SHP77 treated with DMSO at 0.1 percent for 48 hours (cell line): ENCODE measurements at places on chromosomes 6 and 20.
A peak's percentile ranks its signal among the peaks of the same experiment; 100 is the strongest.

DNA sequence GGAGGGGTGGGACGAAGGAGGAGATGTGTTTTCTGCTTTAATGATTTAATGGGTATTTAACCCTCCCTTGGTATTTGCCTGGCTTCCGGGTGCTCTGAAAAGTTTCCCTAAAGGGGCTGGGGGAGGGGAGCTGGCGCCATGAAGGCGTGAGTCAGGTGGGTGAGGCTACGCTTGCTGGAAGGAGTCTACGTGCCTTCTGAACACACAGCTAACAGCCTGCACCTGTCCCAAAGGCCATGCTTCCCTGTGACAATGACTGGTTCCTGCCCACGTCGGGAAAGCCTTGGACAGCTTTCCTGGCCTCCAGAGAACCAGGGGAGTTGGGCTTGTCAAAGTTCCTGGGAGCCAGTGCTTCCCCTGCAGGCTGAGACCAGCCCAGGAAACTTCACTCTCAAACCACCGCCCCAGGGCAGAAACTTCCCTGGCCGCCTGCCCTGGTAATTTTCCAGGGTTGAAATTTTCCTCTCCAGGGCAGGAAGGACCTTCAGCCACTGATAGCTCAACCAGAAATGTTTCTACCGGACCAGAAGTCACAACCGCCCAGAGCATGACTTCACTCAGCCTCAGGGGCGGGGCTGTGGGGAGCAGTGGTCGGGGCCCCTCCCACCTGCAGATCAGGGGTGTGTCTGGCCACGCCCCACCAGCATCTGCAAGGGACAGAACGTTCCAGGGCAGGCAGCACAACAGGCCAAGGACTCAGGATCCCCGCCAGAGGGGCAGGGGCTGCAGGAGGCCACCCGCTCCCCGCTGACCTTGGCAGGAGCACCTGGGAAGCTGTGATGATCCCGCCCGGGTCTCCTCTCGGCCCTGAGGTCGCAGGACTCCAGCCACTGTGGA lies 18.6 kb upstream of the SLCO4A1 start:
- DNase-seq: peak; percentile 57

DNA sequence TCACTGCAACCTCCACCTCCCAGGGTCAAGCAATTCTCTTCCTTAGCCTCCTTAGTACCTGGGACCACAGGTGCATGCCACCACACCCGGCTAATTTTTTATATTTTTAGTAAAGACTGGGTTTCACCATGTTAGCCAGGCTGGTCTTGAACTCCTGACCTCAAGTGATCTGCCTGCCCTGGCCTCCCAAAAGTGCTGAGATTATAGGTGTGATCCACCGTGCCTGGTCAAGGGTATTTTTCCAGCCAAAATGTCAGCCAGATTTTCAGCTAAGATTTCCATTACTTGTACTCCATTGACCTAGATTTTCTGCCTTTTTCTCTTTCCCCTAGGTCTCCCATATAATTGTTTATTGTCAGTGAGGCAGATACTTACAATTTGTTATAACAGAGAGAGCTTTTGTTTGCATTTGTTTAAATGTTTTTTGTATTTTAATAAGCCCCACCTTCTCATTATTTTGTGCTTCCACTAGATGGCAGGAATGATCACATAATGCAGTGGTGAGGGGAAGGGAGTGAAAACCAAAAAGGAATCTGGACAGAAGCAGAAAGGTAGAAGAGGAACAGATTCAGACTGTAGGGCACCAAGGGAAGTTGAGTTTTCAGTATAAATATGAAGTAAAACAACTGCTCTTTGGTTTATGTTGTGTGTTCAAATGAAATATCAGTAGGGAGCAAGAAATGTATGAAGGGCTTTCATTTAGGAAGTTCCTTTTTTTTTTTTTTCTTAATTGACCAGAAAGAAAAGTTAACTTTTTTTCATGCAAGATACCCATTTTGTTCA lies 29.7 kb downstream of the RPF2 start:
- peak; percentile 26 for DNase-seq

- DNase-seq: no peak
Observed at GRCh38 chr6:62367601-62368000, 81.6 kb upstream of the KHDRBS2 start.

GRCh38 chr6:35238843-35239289 lies 20.7 kb upstream of the ZNF76 start:
- DNase-seq: no peak

DNA sequence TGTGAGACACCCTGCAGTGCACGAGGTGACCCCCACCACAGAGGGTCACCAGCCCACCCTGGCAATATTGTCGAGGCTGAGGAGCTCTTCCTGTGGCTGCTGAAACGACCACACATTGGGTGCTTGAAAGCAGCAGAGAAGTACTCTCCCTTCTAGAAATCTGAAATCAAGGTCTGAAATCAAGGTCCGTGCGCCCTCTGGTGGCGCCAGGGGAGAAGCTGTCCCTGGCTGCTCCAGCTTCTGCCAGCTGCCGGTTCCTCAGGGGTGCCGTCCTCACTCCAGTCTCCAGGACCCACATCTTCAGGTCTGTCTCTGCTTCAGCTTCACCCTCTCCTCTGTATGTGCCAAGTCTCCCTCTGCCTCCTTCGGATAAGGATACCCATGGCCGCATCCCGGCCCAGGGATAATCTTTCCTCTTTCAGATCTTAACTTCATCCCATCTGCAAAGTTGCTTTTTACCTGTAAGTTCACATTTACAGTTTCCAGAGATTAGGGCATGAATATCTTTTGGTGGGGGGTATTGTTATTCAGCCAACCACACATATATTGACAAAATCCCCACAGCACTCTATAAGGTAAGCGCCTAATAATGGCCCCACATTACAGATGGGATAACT lies 108.3 kb upstream of the PHACTR3 start:
- DNase-seq: peak; percentile 57

DNA sequence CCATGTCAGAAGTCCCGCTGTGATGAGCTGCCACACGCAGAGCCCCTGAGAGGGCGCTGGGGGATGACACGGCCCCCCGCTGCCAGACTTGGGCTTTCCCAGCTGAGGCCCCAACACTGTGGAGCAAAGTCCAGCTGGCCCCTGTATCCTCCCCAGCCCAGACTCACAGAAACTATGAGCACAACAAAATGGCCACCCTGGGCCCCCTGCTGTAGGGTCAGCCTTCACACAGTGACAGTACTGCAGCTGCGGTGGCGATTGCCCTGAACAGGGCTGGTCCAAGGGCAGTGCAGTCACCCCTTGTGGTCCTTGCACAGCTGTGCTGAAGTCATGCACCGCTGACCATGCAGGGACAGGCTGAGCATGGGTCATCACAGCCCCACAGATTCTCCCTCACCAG lies 78.2 kb upstream of the CST7 start:
- no peak for DNase-seq

GRCh38 chr20:12722091-12722490 lies 286.7 kb upstream of the SPTLC3 start:
- no peak for DNase-seq

DNA sequence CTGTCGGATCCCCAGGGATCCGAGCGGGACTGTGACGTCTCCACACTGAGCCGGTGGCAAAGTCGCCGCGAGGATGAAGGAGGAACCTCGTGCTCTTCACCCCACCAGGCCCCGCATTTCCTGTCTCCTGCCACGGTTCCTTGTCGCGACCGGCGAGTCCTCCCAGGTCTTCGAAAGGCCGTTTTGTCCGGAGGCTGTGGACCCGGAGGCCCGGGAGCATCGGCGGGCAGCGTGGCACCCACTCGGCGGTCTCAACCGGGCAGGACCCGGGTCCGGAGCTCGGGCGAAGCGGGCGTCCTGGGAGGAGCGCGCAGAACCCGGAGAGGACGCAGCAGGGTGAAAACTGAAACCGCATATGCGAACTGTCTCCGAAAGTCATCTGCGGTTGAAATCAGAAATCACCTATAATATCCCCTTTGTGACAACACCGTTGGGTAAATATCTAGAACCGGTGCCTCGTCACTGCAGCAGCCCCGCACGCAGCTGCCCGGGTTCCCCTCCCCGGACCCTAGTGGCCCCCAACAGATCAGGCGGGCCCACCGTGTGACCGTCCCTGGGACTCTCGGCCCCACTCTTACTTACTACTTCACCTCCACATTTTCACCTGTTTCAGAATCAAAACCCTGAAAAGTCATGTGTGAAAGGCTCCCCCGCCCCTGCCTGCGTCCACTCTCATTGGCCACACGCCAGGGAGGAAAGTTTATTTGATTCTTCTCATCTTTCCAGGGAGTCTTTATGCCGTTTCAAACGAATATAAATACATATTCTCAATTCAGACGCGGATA lies 3.1 kb upstream of the ULBP2 start:
- DNase-seq: no peak

GRCh38 chr6:112370946-112371345 lies 23.8 kb downstream of the RFPL4B start:
- no peak for DNase-seq

- DNase-seq: no peak
Observed at GRCh38 chr20:24273251-24273650, 196.2 kb upstream of the SYNDIG1 start.

DNA sequence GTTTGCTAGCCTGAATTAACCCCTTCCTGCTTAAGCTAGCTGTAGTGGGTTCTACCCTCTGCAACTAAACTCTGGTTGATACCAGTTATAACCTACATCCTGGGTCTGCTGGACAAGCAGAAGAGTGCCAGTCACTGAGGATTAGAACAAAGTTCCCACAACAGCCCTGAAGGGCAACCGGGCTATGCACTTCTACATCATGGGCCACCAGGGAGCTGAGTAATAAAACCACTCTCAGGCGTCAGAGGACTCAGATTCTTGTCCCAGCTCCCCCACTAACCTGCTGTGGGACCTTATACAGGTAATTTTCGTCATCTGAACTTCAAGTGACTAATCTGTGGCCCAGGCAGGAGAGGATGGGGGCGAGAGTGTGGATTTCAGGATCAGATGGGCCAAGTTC lies 56.8 kb downstream of the EYA2 start:
- DNase-seq: no peak

GRCh38 chr6:106692112-106692818 lies 62.9 kb downstream of the QRSL1 start:
- peak; percentile 21 for DNase-seq

GRCh38 chr6:86969573-86969972 lies 32.2 kb downstream of the HTR1E start:
- DNase-seq: no peak

DNA sequence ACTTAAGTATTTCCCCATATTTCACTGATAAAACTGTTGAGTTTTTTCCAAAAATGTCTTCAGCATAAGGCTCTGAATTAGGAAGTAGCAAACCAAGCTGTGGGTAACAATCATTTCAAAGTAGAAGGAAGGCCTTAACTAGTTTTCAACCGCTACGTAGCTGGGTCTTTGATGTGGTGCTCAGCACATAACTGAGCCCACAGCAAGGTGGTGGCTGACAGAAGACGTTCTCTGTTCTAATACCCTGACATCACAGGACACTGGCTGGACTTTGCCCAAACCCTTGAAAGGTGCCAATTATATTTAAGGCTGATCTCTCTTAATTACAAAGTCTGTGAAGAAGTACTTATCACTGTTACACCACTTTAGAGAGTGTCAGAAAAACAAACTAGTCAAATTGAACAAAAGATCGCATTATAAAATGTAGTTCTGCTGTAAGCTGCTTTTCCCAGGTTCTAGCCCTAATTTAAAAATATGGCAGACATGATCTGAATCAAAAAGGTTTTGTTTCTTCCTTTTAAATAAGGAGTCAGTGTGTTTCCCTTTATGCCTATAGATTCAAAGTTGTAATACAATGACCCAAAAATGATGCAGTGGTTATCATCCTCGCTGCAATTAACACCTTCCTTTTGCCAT lies 26.7 kb downstream of the MAN1A1 start:
- no peak for DNase-seq

DNA sequence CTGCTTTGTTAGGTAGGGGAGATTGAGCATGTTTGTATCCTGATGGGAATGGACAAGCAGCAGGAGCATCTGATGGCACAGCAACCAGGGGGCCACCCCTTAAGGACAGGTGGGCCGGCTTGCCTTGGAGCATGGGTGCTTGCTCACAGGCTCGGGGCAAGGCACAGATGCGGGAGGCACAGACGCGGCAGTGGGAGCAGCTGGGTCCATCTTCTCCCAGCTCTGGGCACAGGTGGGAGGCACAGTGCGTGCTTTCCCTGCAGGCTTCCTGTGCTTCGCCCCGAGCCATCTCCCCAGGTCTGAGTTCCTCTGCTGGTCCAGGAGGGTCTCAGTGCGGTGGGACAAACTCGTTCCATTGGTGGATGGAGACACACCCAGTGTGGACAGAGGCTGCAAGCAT lies 73.6 kb upstream of the BHLHE23 start:
- no peak for DNase-seq

DNA sequence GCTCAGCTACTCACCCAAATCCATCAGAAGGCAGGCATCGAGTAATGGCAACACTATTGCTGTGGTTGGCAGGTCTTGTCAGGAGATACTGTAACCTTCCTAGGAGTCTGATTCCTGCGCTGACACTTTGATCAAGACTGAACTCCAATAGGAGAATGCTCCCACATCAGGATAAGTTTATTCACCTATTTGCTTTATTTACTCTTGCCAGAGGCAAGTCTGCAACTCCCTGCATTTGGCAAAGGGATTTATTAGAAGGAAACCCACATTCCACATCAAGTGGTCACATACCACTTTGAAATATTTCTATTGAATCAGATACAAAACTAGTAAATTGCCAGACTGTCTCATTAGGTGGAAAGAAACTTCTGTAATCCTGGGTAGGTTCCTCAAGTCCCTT lies 43.5 kb downstream of the ZFAND3 start:
- no peak for DNase-seq

- DNase-seq: no peak
Observed at GRCh38 chr20:32997431-32997830, 6.8 kb downstream of the SUN5 start.

DNA sequence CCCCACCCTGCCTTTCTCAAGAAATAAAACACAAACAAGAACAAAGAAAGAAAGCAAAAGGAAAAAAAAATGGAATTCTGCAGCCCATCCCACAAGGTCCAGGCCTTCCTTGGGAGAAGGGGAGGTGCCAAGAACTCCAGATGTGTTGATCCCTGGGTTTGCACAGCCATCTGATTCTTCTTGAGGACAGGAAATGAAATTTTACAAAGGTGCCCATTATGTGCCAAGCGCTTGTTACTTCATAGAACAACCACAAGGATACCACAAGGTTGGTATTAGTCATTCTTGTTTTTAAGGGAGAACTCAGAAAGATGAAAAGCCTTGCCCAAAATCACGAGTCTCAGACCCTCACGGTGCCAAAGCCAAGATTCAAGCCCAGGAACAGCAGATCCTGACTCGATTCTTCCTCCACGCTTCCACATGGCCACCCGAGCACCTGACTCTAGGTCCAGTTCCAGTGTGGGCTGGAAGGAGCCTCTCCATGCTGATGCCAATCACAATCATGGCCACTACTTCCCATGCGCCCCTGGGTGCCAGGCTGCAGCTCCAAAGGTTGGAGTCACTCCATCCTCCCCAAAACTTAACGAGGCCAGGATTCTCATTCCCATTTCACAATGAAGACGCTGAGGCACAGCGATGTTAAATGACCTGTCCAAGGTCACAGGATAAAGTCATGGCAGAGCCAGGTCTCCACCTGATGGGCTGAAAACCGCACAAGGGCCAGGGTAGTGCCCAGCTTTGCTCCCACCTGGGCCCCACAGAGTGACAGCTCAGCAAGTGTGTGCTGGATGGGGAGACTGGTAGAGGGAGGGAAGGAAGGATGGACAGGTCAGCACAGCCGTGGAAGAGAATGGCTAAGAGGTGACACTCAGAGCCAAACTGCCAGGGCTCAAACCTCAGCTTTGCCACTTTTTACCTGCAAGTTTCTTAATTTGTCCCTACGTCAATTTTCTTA lies 66.7 kb upstream of the TOP1 start:
- no peak for DNase-seq
